Mammary epithelial cell (primary cell): ENCODE measurements at places on chromosomes 6 and 20. TPM values are rescaled to one million over a fixed set of nuclear protein-coding genes. Genes with fewer than 3 reads are reported as not detected.

DNA sequence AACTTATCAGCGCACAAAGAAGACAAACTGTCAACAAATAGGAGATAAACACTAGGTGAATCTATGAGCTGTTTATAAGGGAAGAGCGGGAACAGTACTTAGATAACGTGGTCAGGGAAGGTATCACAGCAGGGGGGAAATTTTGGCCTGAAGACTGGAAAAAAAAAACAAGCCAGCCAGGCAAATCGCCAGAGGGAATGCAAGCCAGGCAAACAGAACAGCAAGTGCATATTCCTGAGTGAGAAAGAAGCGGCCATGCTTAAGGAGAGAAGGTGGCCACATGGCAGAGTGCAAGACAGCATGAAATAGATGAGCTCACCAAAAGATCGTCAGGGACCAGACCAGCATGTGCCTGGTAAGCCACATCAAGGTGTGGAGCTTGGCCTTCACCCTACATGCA is 466.5 kb upstream of the ARID1B start:
- no peak for DNase-seq

- no peak for DNase-seq
These were observed 11.7 kb downstream of the SOD2 start for GRCh38 chr6:159681191-159681880.

- no peak for DNase-seq
These were observed 6.1 kb downstream of the MMP24 start for GRCh38 chr20:35232575-35232974.

DNA sequence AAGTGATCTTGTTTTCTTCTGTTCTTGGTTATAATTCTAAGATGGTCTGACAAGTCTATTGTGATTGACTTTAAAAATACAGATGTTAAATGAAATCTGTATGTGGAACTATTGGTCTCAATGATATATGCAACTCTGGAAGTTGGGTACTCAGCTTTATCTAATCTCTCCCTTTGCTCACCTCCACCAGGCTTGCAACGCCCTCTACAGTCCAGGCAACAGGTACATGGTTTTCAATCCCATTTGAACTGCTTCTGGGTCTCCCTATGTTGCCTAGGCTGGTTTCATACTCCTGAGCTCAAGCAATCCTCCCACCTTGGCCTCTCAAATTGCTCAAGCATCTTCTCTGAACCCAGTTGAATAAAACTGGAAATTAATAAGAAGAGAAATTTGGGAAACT is 25.6 kb upstream of the HLA-DQB1 start:
- DNase-seq, result peak; percentile 45

GRCh38 chr6:50353603-50354002 is 303.9 kb upstream of the DEFB112 start:
- peak; percentile 16 for DNase-seq

GRCh38 chr6:115219645-115220044 is 841.0 kb downstream of the FRK start:
- DNase-seq, result no peak

- DNase-seq, result no peak
These were observed 23.2 kb upstream of the SPAG4 start for GRCh38 chr20:35592339-35592974.

GRCh38 chr6:170199716-170200115 is 91.2 kb downstream of the DLL1 start:
- DNase-seq, result no peak

DNA sequence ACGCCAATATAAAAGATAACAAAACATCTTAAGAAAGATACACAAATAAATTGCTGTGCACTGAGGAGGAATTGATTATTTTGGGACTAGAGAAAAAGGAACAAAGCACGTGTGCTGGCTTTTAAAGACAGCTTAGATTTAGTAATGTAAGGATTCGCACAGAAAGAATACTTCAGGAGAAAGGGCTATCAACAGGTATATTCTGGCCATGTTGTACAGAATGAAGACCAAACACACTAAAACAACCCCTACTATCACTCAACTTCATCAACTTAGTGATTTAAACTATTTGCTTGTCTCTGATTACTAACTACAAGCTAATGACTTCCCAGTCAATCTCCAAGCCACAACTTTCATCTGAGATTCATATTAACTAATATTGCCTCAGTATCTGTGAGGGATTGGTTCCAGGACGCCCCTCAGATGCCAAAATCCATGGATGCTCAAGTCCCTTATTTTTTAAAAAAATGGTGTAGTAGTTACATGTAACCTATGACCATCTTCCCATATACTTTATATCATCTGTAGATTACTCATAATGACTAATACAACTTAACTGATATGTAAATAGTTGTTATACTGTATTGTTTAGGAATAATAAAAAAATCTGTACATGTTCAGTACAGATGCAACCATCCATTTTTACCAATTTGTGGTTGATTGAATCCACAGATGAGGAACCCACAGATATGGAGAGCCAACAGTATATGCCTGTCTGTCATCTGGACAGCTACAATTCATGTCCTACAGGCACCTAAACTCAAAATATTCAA is 4.5 kb downstream of the DEK start:
- DNase-seq, result peak; percentile 24

DNA sequence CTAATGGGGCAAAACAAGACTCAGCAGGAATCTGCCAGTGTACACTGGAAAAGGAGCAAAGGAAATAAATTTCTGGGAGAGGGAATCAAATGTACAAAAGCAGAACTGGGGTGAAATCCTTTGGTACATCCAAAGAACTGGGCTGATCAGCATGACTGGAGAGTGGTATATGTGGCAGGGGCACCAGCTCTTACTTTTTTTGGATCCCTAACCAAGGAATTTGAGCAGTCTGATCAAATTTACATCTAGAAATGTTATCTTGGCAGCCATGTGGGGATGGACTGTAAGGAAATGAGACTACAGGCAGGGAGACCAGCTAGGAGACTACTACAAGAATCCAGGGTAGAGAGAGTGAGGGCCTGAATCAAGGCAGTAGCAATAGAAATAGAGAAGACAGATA is 1.2 kb upstream of the ZSCAN31 start:
- DNase-seq, result no peak

DNA sequence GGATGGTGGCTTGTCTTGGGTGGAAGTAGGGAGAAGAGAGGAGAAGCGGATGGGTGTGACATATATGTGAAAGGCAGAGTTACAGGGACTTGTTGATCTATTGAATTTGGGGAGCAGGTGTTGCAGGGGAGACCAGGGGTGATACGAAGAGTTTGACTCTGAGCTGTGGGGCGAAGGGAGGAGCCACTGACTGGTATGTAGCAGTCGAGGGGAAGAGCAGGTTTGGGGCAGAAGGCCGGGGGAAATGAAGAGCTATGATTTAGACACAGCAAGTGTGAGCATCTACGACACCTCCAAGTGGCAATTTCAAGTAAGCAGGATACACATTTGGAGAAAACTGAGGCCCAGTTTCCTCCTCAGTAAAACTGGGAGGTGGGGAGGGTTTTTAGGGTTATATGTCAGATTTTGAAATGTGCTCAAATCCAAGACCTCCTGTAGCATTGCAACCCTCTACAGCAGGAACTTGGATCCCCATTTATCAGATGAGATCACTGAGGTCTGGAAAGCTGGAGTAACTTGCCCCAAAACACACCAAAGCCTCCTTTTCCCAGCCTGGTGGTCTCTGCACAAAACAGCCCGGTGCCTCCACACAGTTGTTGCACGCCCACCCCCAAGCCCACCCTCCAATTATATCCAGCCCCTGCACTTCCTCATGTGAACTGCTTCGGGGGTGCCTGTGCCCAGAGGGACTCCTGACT is 137.8 kb downstream of the PREX1 start:
- no peak for DNase-seq

Gene PRR18
- total RNA-seq, result 0.50 TPM

Gene HLA-DMA
- 1.7 and 2.2 TPM in 2 replicates for total RNA-seq

Gene FLRT3
- total RNA-seq, result 194 TPM

Gene HIVEP2
- 21.5 and 26.3 TPM in 2 replicates for total RNA-seq

Gene NELFE
- 69.7 and 103 TPM in 2 replicates for total RNA-seq
